ENCODE measurements at places on chromosomes 5 and 9. TPM values are rescaled to one million over a fixed set of nuclear protein-coding genes. Genes with fewer than 3 reads are reported as not detected.

The TXNDC8 gene
- total RNA-seq, result not detected

The PCDHB16 gene
- total RNA-seq, result not detected

The C5orf58 gene
- total RNA-seq, result not detected

The PCSK1 gene
- not detected for total RNA-seq

The TEX48 gene
- not detected for total RNA-seq

DNA sequence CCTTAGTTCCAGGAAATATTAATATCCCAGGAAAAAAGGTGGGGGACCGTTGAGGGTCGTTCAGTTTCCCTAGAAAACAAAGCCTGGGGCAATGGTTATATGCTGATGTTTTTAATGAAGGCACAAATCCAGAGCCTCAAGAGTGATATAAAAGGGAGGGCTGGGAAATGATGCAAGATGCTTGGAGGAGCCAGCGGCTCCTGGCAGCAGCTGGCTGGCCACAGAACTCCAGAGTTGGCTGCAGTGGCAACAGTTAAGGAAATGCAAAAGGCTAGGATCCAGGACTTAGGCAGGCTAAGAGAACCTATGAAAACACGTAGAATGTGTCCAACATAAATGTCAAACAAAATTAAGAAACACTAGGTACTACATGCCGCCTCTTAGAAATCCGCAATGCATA, 31.0 kb upstream of the B4GALT1 start:
- H3K27me3 ChIP-seq, result no peaks in the 10 kb centered on the region
- H3K4me3 ChIP-seq, result no peak overlapping the region
- DNase-seq, result no peak
- H3K36me3 ChIP-seq, result no peaks in the 10 kb centered on the region
- H3K4me1 ChIP-seq, result peaks cover 11% of the 10 kb centered on the region

DNA sequence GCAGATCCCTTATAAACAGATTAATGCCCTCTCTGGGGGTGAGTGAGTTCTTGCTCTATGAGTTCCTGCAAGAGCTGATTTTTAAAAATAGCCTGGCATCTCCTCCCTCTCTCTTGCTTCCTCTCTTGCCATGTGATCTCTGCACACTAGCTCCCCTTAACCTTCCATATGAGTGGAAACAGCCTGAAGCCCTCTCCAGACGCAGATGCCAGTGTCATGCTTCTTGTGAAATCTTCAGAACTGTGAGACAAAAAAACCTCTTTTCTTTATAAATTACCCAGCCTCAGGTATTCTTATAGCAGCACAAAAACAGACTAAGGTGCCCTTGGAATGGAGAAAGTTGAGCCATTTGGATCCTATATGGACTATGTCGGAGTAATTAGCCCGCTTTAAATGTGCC, 559.7 kb upstream of the CYLC2 start:
- no peak for DNase-seq
- H3K27me3 ChIP-seq, result no peaks in the 10 kb centered on the region
- no peak overlapping the region for H3K27ac ChIP-seq
- H3K36me3 ChIP-seq, result no peaks in the 10 kb centered on the region
- no peaks in the 10 kb centered on the region for H3K4me1 ChIP-seq

- no peak overlapping the region for H3K27ac ChIP-seq
- no peaks in the 10 kb centered on the region for H3K36me3 ChIP-seq
- H3K4me3 ChIP-seq, result no peak overlapping the region
- H3K27me3 ChIP-seq, result no peaks in the 10 kb centered on the region
- DNase-seq, result no peak
These were observed 142.5 kb upstream of the VLDLR start for GRCh38 chr9:2479056-2479565.

- DNase-seq, result no peak
- peaks cover 5% of the 10 kb centered on the region for H3K27me3 ChIP-seq
- no peak overlapping the region for H3K27ac ChIP-seq
- no peak overlapping the region for H3K4me3 ChIP-seq
- H3K4me1 ChIP-seq, result no peaks in the 10 kb centered on the region
- H3K36me3 ChIP-seq, result no peaks in the 10 kb centered on the region
These were observed 30.8 kb downstream of the SLC6A3 start for GRCh38 chr5:1414311-1415058.

- no peak overlapping the region for H3K27ac ChIP-seq
- no peaks in the 10 kb centered on the region for H3K36me3 ChIP-seq
- no peak overlapping the region for H3K4me3 ChIP-seq
- no peak for DNase-seq
- H3K4me1 ChIP-seq, result no peaks in the 10 kb centered on the region
These were observed 40.7 kb upstream of the HSD17B3 start for GRCh38 chr9:96342571-96343245.

DNA sequence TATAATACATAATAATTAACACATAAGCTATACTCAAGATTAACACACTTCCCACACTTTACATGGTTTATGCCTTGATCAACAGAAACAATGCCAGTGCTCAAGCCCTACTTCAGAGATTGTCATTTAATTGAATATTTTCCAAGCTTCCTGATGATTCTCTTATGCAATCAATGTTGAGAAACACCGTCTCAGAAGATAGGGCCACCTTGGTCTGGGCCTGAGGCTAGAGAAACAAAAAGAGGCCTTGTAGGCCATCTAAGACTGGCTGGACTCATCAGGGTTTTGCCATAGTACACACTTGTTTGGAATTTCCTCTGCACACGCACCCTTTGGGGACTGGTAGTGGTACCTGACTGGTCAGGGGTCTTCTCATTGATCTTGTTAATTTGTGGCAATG, 16.3 kb downstream of the C9orf152 start:
- H3K4me1 ChIP-seq, result no peaks in the 10 kb centered on the region
- no peak for DNase-seq
- H3K4me3 ChIP-seq, result no peak overlapping the region
- no peak overlapping the region for H3K27ac ChIP-seq

DNA sequence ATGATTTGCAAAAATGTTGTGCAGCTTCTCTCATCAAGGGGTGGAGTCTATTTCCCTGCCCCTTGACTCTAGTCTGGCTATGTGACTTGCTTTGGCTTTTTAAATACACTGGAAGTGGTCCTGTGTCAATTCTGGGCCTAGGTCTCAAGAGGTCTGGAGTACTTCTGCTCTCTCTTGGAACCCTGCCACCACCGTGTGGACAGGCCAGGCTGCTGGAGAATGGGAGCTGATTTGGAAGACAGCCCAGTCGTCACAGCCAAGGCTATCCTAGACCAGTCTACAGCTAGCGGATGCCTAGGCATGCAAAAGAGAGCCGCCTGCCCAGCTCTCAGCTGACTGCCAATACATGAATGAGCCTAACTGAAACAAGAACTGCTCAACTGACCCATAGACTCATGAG, 56.7 kb upstream of the CLINT1 start:
- no peak overlapping the region for H3K4me3 ChIP-seq
- H3K27ac ChIP-seq, result no peak overlapping the region
- H3K36me3 ChIP-seq, result no peaks in the 10 kb centered on the region
- no peak for DNase-seq
- H3K4me1 ChIP-seq, result peaks cover 25% of the 10 kb centered on the region

GRCh38 chr5:76542887-76543690, 80.1 kb downstream of the F2RL2 start:
- H3K27me3 ChIP-seq, result no peaks in the 10 kb centered on the region
- peaks cover 77% of the 10 kb centered on the region for H3K4me1 ChIP-seq
- peak; percentile 44 for DNase-seq
- H3K27ac ChIP-seq, result peak overlapping the region; percentile 77

DNA sequence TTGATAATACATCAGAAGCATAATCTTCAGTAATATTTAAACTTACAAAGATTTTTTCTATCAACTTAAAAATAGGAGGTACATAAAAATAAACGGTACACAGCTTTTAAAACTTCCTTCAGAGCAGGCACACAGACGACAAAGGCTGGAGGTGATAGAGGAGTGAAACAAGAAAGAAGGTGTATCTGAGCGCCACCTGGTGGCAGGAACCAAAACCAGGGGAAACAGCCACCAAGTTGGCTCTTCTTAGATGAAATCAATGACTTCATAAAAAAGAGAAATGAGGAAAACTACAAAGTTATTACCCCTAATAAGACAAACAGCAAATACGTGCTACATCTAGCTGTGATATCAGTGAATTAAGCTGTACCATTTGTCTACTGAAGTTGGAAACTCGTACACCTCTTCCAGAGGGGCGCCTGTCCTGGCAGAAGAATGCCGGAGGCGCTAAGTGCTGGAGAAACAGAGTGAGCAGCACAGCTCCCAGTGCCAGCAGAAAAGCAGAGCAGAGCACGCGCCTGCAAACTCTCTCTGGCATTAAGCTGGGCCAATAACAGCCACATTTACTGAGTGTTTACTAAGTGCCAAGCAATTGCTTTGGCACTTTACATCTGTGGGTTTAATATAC, 85.9 kb downstream of the SETX start:
- no peaks in the 10 kb centered on the region for H3K27me3 ChIP-seq
- H3K4me3 ChIP-seq, result no peak overlapping the region
- H3K27ac ChIP-seq, result no peak overlapping the region
- peaks cover 83% of the 10 kb centered on the region for H3K36me3 ChIP-seq
- peak; percentile 71 for DNase-seq

GRCh38 chr5:37112383-37112991, 136.7 kb downstream of the CPLANE1 start:
- H3K4me3 ChIP-seq, result no peak overlapping the region
- DNase-seq, result no peak
- no peak overlapping the region for H3K27ac ChIP-seq
- H3K4me1 ChIP-seq, result peaks cover 11% of the 10 kb centered on the region
- no peaks in the 10 kb centered on the region for H3K27me3 ChIP-seq

DNA sequence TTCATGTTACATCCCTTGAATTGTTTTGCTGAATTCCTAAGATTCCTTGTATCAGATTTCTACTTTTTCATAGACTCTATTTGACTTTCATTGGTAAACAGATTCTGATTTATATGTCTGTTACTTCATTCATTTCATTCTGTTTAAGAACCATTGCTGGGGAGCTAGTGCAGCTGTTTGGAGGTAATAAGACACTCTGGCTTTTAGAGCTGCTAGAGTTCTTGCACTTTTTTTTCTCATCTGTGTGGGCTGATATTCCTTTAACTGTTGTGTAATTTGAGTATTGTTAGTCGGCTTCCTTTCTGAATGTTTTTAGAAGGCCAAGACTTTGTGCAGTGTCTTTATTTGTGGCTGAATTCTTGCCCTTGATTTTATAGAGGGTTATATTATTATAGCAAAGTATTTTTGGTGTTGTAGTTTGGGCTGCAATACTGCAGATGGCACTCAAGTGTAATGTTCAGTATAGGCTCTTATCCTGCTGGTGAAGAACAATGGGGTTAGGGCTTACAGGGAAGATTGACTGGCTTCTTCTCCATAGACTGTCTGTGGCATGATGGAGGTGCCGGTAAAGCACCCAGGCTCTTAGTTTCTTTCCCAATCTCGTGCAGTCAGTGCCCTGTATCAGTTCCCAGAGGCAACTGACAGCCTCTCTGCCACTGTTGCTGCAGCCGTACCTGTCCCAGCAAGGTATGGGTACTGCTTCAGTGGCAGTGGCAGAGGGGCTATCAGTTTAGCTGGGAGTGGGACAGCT, 162.2 kb downstream of the OXCT1 start:
- H3K36me3 ChIP-seq, result no peaks in the 10 kb centered on the region
- H3K27ac ChIP-seq, result no peak overlapping the region
- H3K27me3 ChIP-seq, result no peaks in the 10 kb centered on the region
- H3K4me3 ChIP-seq, result no peak overlapping the region
- DNase-seq, result no peak

DNA sequence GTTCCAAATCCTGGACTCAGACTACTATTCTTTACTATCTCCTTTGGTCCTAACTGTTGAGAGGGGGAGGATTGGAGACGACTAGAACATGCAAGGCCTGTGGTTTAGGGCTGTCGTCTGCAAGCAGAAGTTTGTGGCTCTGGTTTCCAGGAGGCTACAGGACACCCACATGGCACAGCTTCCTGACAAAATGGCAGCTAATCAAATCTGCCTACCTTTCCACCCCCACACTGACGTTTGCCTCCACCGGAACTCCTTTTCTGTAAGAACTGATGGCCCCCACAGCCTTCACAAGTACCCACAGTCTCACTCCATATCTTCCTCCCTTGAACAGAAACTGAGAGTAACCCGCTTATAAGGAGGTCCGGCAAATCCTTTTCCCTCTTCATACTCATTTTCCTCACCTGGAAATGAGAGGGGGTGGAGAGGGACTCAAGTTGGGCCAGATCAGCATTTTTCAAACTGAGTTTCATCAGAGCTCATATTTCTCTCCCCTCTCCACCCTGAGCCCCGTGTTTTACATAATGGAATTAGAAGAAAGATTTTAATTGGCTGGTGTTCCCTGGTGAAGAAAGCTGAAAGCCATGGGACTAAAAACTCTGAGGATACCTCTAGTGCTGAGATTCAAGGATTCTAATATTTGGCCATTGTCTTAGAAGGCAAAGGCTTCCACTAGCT, 5.2 kb downstream of the SLC31A2 start:
- peaks cover 34% of the 10 kb centered on the region for H3K4me1 ChIP-seq
- DNase-seq, result no peak
- H3K36me3 ChIP-seq, result peaks cover 16% of the 10 kb centered on the region

DNA sequence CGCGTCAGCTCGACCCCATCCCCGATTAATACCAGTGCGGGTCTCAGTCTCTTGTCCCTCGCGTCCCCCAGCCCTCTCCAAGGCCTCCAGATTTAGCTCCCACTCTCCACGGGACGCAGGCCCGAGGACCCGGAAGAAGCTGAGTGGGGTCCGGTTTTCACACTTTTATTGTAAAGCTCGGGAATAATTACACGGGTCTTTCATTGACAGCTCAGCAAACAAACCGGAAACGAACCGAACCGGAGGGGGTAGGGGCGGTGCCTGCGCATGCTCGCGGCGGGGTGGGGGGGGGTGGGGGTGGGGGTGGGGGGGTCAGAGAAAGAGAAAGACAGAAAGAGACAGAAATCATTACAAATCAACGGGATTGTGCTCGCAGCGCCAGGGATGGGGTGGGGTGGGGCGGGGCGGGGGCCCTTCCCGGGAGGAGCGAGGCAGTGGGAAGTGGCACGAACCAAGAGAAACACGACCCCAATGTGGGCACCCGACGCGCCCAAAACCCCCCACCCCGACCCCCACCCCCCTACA, 27.9 kb downstream of the PCDH1 start:
- H3K4me1 ChIP-seq, result peaks cover 14% of the 10 kb centered on the region
- no peaks in the 10 kb centered on the region for H3K27me3 ChIP-seq
- H3K27ac ChIP-seq, result peak overlapping the region; percentile 71
- H3K4me3 ChIP-seq, result peak overlapping the region; percentile 81
- H3K36me3 ChIP-seq, result no peaks in the 10 kb centered on the region

- H3K27me3 ChIP-seq, result no peaks in the 10 kb centered on the region
- H3K4me3 ChIP-seq, result no peak overlapping the region
- no peak overlapping the region for H3K27ac ChIP-seq
- no peak for DNase-seq
- peaks cover 17% of the 10 kb centered on the region for H3K4me1 ChIP-seq
These were observed 6.4 kb downstream of the SLC22A5 start for GRCh38 chr5:132375957-132376356.

GRCh38 chr5:22842574-22842973, 10.6 kb downstream of the CDH12 start:
- DNase-seq, result no peak
- H3K27me3 ChIP-seq, result no peaks in the 10 kb centered on the region
- no peaks in the 10 kb centered on the region for H3K4me1 ChIP-seq
- no peak overlapping the region for H3K4me3 ChIP-seq

- no peak overlapping the region for H3K4me3 ChIP-seq
- no peak overlapping the region for H3K27ac ChIP-seq
- H3K27me3 ChIP-seq, result no peaks in the 10 kb centered on the region
- H3K4me1 ChIP-seq, result no peaks in the 10 kb centered on the region
- H3K36me3 ChIP-seq, result no peaks in the 10 kb centered on the region
These were observed 14.6 kb upstream of the RNF183 start for GRCh38 chr9:113317777-113318176.
